Bronchial epithelial cell (primary cell): ENCODE measurements at places on chromosomes 12 and 14.

DNA sequence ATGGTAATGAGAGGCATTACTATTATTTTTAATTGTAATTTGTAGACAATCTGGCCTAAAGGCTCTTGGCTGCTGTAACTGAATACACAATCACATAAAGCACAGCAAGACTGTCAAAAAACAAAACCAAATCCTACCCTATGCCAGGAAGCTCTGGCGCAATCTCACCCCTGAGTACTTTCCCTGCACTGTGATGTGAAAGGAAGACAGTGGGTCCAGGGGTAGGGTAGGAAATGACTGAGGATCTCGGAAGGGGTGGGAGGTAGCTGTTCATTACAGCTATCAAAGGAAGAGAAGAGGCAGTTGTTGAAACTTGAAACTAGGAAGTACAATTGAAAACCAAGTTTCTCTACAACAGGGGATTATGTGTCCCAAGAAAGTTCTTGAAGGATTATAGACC lies 202.8 kb downstream of the ANO2 start:
- no peak for DNase-seq

GRCh38 chr14:76976240-76977005 lies 52.1 kb downstream of the IRF2BPL start:
- DNase-seq, result no peak

- DNase-seq, result peak; percentile 74
Observed at GRCh38 chr12:89040146-89040964, 311.9 kb downstream of the DUSP6 start.

DNA sequence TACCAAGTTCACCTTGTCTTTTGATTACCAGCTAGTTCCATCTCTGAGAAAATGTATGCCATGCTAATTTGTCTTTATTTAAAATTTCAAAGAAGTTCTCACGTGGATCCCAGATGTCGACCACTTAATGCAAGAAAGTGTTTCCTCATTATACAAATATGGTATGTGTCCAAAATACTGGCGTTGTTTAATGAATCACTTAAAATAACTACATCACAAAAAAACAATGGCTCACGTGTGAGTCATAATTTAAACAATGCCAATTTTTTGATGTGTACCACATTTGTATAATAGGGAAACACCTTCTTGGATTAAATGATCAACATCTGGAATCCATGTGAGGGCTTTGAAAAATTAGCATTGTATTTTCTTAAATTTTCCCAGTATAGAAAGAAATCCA lies 40.8 kb downstream of the DBX2 start:
- peak; percentile 60 for DNase-seq

- DNase-seq, result no peak
Observed at GRCh38 chr14:37083599-37083998, 88.8 kb downstream of the SLC25A21 start.

- DNase-seq, result peak; percentile 76
Observed at GRCh38 chr12:50928392-50928791, 24.0 kb upstream of the HIGD1C start.

GRCh38 chr12:101038289-101038871 lies 171.7 kb downstream of the SLC5A8 start:
- DNase-seq, result peak; percentile 32

DNA sequence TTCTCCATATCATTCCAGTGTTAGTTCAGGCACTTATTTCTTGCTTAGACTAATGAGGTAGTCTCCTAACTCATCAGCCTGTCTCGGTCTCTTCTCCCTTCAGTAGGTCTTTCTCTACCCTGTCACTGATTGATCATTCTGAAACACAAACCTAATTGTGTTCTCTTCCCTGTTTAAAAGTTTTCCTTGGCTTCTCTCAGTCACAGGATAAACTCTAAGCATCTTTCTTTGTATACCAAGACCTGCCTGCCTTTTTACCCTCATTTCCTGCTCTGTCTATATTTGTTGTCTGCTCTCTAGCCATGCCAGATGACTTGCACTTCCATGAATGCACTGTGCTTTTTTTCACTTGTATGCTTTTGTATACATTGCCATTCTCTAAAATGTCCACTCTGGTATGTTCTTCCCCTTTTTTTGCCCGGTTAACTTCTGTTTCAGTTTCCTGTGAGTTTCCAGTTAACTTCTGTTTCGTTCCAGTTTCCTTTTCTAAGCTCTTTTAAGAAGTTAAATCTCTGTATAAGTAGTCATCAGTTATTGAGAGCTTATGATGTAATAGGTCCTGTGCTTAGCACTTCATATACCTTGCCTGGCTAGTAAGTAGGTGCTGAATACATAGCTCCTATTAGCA lies 12.8 kb downstream of the DIP2B start:
- DNase-seq, result peak; percentile 71

GRCh38 chr12:25651931-25652330 lies 98.8 kb upstream of the LMNTD1 start:
- no peak for DNase-seq

DNA sequence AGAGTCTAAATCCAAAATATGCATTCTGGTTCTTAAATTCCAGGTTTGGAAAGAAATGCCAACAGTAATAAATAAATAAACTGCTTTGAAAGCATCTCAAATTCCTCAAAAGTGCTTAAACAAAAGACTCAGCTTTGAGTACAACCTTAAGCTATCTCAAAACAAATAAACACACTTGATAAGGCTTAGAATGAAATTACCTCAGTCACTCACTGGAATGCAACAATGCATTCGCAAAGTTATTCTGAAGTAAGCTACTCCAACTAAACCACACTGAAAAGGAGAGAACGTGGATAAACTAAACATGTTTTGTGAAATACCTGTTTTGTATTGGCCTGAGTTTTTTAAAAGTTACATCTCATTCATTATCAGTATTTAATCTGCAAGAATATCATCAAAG lies 1.2 kb downstream of the SPTSSA start:
- peak; percentile 27 for DNase-seq

DNA sequence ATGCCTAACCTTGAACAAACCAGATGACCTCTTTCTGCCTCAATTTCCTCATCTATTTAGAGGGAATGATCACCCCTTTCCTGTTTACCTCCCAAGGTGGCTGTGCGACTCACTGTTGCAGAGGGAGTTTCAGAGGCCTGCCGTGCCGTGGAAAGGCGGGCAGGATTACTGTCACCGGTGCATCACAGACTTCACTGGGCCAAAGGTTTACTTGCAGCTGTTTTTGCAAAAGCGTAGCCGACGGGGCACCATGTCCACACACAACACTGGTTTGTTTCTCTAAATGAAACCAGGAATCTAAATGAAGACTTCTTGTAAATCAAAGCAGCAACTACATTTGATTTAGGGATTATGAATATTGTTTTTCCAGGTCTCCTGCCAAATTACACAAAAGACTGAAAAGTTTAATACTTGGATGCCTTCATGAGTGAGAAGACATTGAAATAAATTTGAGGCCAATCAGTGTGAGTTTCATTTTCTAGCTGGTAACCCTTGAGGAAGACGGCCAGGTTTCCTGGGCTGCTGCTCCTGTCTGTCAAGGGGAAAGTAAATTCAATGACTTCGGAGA lies 696.1 kb upstream of the TMEM132C start:
- no peak for DNase-seq

GRCh38 chr12:1591034-1591433 lies 3.3 kb downstream of the FBXL14 start:
- peak; percentile 77 for DNase-seq

GRCh38 chr12:5723711-5724252 lies 221.3 kb downstream of the ANO2 start:
- no peak for DNase-seq

DNA sequence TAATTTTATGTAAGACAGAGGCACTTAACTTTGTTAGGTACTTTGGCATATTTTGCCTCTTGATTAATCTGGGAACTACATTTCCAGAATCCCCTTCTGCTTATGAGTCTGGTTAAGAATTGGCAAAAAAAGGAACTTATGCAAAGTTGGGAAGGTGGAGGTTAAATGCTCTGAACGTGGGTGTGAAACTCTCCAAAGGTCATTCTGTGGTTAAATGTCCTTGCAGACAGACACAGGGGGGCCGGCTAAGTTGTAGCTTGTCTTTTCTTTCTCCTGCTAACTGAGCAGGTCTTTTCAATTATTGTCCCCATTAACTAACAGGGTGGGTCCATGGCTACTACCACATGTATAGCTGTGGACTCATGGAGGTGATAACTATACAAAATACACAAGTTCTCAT lies 248.6 kb upstream of the NOVA1 start:
- DNase-seq, result no peak

DNA sequence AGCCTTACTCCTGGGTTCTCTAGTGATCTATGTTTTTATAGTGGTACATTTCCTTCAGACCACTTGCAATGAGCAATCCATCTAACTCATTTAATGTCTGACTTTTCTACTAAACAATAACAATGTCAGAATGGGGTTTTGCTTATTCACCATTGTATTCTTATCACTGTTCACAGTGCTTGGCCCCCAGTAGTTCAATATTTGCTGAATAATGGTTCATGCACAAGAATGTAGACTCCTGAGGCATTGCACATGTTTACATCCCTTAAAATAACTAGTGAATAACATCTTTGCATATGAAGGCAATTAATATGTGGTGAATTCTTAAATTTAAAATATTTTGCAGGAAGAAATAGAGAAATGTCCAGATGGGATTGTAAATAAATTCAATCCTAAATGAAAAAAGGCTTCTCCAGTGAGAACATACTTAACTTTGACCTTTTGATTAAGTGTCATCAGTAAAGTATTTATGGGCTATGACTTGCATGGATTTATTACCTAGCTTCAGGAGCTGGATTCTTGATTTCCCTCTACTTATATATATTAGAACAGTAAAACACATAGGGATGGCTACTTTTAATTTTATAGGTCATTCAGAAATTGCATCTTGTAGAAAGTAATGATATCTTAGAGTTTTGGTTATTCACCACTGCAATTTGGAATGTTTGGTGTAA lies 3.4 kb downstream of the CCER1 start:
- no peak for DNase-seq

DNA sequence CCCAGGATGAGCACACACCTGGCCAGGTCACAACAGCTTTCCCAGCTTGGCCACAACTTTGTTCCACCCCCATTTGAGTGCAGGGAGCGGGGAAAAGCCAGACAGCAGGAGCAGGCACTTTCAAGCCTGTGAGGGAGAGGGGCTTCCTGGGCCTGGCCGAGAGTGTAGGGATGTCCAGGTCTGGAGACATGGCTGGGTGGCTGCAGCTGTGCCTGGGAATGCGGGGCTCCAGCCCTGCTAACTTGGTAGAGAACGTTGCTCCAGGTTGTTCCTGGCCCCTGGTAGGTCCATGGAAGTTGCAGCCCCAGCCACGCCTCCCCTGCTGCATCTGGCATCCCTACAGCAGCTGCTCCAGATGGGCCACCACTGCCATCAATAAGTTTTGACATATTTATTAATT lies 738.5 kb downstream of the SLC6A15 start:
- DNase-seq, result no peak

GRCh38 chr12:113896841-113897240 lies 69.3 kb downstream of the RBM19 start:
- no peak for DNase-seq

GRCh38 chr12:87806310-87806709 lies 222.9 kb downstream of the C12orf50 start:
- DNase-seq, result peak; percentile 42

DNA sequence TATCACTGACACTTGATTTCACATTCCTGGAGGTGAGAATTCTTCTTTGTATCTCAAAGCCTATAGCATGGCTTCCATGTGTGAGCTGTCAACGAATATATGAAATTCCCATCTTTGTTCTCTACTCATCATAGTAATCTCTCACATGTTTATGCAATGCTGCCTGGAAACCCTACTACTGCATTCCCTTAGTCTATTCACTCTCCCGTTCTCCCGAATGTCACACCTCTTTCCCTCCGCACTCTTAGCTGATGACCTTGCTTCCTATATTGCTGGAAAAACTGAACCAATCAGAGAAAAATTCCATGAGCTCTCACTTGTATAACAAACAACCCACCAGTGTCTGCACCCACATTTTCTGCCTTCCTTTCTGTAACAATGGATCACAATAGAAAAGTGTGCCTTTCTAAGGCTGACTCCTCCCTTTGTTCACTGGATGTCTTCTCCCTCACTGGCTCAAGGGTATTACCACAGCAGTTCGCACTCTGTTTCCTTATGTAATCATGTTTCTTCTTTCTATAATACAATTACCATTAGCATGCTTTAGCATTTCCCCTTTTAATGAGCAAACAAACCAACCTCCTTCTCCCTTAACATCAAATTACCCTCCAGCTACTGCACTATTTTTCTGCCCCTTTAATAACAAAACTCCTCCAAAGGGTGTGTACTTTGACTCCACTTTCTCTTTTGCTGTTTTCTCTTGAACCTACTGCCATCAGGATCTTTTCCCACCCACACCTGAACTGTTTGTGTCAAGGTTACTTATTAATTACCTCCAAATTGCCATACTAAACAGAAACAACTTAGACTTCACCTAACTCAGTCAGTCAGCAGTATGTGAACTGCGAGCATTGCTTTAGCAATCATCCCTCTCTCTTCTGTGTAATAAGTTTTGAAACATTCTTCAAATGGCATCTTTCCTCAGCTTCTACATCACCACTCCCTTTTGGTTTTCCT lies 63.9 kb upstream of the CCDC196 start:
- DNase-seq, result no peak

- no peak for DNase-seq
Observed at GRCh38 chr12:48857278-48857994, 5.5 kb upstream of the DDX23 start.

- no peak for DNase-seq
Observed at GRCh38 chr14:98244966-98245569, 1026.9 kb downstream of the BCL11B start.

GRCh38 chr12:74185360-74185759 lies 352.3 kb upstream of the ATXN7L3B start:
- DNase-seq, result no peak

- DNase-seq, result no peak
Observed at GRCh38 chr12:46401662-46402061, 29.1 kb upstream of the SLC38A2 start.

DNA sequence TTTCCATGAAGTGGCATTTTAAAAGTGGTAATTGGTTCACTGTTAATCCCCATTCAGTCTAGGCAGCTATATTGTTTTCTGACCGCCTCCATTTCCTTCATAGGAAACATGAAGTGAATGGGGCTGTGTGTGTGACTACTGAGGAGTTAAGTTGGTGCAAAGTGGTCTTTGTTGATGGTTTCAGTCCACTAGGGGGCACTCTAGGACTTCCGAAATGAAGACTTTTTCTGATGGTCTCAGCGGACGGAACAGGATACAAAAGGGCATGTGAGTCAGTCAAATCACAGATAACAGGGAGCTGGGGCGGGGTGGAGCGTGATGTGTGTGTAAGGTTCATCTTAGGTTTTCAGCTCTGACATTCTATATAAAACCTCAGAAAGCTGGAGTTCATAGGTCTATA lies 240.1 kb upstream of the OR4E1 start:
- DNase-seq, result peak; percentile 82

DNA sequence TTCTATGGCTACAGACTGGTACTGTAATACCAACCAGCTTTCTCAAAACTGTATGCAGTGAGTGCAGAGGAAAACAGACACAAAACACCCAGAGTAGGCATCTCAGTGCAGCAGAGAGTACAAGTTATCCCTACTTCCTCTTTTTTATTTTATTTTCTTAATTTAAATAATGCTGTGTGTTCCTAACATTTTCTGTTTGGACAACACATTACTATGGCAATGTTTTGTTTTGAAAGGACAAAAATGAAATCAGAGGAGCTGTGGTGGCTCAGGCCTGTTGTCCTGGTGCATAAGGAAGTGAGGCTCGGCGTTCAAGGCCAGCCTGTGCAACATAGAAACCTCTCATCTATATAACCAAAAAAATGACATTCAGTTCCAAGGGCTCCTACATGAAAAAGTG lies 33.7 kb upstream of the SELPLG start:
- no peak for DNase-seq
